ENCODE measurements at places on chromosomes 1 and 21.

- no peak for DNase-seq
Measured at GRCh38 chr21:46428286-46428685, 30.4 kb upstream of the DIP2A start.

GRCh38 chr21:46120301-46121285 lies 22.7 kb downstream of the COL6A2 start:
- DNase-seq, result no peak

DNA sequence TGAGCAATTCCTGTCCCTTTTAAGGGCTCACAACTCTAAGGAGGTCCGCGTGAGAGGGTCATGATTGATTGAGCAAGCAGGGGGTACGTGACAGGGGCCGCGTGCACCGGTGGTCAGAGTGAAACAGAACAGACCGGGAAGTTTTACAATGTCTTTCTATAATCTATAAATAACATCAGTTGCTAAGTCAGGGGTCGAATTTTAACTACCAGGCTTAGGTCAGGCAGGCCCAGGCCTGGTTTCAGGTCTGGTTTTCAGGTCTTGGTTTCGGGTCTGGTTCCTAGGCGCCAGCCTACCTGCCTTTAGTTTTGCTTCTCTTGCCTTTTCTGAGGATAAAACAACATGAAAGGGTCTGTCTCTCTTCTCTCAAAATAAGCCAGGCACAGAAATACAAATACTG lies 476.0 kb upstream of the CAMK1G start:
- no peak for DNase-seq

- DNase-seq, result no peak
Measured at GRCh38 chr1:41535716-41536115, 51.2 kb upstream of the EDN2 start.

- DNase-seq, result no peak
Measured at GRCh38 chr1:152448095-152448494, 34.0 kb upstream of the CRNN start.

DNA sequence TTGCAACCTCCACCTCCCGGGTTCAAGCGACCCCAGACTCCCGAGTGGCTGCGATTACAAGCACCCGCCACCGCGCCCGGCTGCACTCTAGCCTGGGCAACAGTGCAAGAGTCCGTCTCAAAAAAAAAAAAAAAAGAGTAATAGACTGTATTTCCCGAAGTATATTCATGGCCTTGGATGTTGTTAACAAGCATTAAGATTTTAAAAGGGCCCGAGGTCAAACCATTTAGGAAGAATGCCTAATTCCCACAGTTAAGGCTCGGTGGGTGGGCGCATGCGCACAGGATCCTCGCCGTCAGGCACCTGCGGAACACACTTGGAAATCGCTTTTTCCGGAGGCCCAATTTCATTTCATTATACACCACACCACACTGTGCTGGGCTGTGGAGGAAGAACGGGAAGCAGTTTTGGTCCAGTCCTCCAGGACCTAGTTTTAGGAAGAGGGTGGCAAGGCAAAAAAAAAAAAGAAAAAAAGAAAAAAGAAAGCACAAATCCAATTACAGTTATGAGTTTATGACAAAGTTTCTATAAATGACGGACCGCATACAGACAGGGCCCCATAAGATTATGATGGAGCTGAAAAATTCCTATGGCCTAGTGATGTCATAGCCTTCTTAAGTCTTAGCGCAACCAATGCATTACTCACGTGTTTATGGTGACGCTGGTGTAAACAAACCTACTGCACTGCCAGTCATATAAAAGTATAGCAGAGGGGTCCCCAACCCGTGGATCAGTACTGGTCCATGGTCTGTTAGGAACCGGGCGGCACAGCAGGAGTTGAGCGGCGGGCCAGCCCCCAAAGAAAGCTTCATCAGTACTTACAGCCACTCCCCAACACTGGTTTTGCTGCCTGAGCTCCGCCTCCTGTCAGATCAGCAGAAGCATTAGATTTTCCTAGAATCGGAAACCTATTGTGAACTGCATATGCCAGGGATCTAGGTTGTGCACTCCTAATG lies 38.2 kb downstream of the H3-3A start:
- DNase-seq, result peak; percentile 49

DNA sequence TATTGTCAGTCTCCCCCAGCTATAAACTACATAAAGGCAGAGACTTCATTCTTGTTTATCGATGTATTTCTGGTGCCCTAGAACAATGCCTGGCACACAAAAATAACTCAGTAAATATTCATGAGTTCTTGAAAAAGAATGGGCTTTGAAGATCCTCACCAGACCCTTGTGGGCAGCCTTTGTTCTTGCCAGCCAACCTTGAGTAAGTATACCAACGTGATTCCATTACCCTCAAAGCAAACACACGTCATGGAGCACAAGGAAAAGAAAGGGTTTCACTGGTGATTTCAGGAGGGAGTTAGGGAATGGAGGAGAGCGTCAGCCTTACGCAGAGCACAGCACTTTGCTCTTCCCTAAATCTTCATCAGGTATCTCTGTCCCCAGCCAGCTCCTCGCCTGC lies 29.4 kb downstream of the NMNAT2 start:
- DNase-seq, result no peak

DNA sequence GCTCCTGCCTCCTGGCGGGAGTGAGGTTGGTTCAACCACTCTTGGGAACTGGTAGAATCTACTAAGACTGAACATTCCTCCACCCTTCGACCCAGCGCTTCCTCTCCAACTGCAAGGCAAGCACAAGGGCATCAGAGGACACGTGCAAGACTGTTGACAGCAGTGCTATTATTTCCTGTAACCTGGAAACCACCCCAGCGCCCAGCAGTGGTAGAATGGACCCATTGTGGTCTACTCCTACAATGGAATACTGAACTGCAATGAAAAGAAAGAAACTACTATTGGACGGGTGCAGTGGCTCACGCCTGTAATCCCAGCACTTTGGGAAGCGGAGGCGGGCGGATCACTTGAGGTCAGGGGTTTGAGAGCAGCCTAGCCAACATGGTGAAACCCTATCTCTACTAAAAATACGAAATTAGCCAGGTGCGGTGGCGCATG lies 33.0 kb upstream of the TARDBP start:
- no peak for DNase-seq

- DNase-seq, result no peak
Measured at GRCh38 chr1:162210196-162210595, 140.7 kb downstream of the NOS1AP start.

DNA sequence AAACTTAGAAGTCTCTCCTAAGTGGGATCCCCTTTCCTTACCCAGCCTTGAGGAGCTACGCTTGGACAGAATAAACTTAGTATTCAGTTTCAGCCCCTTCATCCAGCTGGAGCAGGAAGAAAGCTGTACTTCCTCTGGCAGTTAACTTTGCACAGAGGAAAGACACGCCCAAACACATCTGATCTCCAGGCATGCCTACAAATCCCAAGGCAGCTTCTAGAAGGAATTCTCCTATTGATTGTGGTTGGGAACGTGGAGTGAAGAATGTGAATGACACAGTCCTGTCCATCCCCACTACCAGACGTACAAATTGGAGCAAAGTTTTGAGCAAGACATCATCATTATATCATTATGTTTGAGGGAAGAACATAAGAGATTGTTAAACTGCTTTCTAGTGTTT lies 6.6 kb upstream of the AK4 start:
- no peak for DNase-seq

DNA sequence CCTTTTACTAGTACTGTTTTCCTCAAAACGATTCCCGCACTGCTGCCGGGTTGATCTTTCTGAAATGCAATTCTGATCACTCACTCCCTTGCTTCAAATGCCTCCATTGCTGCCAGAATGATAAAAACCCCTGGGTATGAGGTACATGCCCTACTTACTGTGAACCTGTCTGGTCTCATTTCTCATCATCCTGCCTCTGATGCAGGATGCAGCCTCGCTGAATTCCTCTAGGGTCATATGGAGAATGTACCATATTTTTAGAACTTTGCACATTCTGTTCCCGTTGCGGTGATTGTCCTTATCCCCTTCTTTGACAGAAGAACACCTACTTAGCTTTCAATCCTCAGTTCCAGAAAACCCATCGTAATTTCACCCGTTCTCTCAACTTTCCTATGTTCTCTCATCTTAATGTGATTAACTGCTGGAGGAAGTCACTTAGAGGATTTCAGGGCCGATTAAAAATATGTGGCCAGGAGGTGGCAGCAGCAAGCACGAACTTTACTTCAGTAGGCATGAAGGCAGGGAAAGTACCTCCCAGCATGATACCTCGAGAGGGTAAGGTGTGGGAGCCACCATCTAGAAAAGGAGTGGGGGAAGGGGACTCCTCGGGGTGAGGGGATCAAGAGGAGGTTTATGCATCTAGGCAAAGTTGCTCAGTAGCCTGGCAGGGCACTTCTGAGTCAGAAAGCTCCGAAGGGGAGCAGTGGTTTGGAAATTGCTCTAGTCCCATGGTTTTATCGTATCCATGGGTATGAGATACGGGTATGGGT lies 361.5 kb upstream of the ZP4 start:
- peak; percentile 26 for DNase-seq

DNA sequence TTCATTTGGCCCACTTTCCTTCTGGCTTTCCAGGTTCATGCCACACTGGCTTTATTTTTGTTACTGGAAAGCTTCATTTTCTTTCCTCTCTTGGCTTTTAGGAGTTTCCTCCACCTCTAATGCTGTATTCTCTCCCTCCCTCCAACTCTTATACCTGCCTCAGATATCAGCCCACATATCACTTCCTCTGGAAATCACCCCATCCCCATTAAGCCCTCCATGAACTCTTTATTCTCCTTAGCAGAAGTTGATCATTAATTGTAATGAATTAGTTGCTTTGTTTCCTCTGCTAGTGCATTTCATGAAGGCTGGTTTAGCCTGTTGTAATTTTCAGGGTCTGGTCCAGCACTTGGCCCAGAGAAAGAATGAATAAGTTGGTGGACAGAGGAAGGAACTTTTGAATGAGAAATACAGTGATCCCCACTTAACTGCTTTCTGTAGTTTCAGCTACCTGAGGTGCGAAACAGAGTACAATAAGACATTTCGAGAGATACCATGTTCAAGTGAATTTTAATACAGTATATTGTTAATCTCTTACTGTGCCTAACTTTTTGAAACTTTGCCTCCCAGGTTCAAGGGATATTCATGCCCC lies 1.7 kb downstream of the SOAT1 start:
- DNase-seq, result no peak

DNA sequence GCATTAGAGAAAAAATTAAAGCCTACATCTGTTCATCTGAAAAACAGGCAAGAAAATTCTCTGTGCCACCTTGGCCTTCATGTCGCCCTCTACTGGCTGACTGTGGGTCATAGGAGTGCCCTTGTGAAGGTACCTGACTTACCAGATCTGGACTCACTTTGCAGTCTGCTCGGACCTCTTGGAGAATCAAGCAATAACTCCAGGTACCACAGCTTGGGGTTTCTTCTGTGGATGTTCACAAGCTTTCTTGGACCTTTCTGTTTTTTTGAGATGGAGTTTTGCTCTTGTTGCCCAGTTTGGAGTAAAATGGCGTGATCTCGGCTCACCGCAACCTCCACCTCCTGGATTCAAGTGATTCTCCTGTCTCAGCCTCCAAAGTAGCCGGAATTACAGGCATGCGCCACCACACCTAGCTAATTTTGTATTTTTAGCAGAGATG lies 2.4 kb upstream of the PRAMEF18 start:
- DNase-seq, result peak; percentile 40

DNA sequence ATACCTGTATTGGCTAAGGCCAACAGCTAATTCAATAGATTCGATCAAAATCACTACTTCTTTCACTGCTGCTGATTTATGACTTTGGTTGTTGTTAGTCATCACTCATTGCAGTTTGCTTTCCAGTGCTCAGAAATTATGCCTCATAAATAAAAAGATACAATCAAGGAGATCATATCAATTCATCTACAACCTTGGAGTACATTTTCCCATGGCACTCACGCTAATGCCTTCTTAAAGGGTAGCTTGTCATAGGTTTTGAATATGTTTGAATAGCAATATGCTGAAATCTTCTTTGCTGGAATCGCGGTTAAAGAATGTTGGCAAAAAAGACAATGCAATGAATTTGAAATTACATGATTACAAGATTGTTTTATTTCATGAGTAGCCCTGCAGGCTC lies 89.9 kb downstream of the KCTD3 start:
- no peak for DNase-seq

- no peak for DNase-seq
Measured at GRCh38 chr1:22317920-22318243, 133.8 kb upstream of the ZBTB40 start.

GRCh38 chr1:183912265-183912886 lies 107.5 kb downstream of the RGL1 start:
- no peak for DNase-seq

GRCh38 chr1:205678286-205679111 lies 1.8 kb downstream of the SLC45A3 start:
- no peak for DNase-seq

DNA sequence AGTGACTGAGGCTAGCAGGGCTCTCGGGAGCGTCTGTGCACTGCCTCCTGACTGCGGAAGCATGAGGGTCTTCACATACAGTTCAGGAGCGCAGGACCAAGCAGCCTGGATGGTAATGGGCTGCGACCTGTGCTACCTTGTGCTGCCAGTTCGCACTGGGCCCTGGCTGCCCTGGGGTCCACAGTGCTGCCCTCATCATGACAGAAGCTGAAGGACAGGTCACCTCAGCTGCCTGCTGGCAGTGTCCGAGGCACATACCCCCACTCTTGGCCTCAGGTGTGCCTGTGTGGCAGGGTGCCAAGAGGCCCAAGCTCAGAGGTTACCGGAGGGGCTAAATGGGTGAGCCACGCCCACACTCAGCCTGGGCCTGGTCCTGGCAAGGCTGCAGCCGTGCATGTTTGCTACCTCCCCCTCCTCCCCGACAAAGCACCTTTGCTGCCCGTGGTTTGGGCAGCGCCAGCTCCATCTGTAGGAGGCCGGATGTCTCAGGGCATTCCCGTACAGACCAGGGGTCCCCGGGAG lies 4.4 kb downstream of the JMJD4 start:
- DNase-seq, result no peak

GRCh38 chr1:86778569-86779239 lies 74.3 kb downstream of the SH3GLB1 start:
- no peak for DNase-seq

DNA sequence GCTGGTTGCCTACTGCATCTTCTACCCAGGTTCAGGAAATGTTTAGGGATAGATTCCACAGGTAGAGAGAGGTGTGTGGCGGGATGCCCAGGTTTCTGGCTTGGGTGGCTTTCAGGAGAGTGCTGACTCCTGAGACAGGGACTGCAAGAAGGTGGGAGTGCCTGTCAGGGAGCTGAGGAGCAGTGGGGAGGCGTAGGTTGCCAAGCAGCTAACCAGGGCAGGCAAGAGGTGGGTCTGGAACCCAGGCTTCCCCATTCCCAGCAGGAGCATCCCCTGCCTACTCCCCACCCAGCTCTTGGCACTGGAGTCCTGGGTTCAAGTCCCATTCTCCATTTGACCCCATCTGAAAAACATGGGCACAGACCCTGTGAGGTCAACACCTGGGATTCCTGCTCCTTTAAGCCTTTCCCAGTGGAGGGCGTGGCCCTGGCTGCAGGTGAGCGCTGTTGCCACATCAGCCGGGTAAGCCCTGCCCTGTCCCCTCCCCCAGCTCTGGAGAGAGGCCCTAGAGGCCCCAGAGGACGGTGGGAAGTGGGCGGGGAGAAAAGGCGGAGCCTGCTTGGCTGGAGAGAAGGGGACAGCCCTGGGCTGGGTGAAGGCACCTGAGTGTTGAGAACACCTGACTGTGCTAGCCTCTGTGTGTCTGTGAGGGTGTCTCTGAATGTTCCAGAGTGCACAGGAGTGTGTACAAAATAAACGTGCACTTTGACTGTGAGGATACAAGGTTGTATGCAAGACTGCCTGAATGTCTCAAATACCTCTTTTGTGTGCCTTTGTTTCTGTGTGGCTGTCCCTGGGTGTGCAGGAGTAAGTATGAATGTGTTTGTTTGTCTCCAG lies 14.0 kb upstream of the SYNC start:
- peak; percentile 63 for DNase-seq

- no peak for DNase-seq
Measured at GRCh38 chr1:165564561-165564960, 20.8 kb downstream of the LRRC52 start.

- no peak for DNase-seq
Measured at GRCh38 chr1:35449334-35450008, 107.7 kb downstream of the KIAA0319L start.
